ENCODE measurements at places on chromosomes 13 and 19. TPM values are rescaled to one million over a fixed set of nuclear protein-coding genes. Genes with fewer than 3 reads are reported as not detected.

GRCh38 chr13:41652735-41653361 is 195.5 kb downstream of the RGCC start:
- DNase-seq, result peak; percentile 37

- DNase-seq, result no peak
Observed at GRCh38 chr19:41226874-41227390, 7.9 kb downstream of the AXL start.

GRCh38 chr13:23087880-23088279 is 92.9 kb upstream of the SGCG start:
- no peak for DNase-seq

- no peak for DNase-seq
Observed at GRCh38 chr13:46575301-46575771, 22.4 kb downstream of the LRCH1 start.

DNA sequence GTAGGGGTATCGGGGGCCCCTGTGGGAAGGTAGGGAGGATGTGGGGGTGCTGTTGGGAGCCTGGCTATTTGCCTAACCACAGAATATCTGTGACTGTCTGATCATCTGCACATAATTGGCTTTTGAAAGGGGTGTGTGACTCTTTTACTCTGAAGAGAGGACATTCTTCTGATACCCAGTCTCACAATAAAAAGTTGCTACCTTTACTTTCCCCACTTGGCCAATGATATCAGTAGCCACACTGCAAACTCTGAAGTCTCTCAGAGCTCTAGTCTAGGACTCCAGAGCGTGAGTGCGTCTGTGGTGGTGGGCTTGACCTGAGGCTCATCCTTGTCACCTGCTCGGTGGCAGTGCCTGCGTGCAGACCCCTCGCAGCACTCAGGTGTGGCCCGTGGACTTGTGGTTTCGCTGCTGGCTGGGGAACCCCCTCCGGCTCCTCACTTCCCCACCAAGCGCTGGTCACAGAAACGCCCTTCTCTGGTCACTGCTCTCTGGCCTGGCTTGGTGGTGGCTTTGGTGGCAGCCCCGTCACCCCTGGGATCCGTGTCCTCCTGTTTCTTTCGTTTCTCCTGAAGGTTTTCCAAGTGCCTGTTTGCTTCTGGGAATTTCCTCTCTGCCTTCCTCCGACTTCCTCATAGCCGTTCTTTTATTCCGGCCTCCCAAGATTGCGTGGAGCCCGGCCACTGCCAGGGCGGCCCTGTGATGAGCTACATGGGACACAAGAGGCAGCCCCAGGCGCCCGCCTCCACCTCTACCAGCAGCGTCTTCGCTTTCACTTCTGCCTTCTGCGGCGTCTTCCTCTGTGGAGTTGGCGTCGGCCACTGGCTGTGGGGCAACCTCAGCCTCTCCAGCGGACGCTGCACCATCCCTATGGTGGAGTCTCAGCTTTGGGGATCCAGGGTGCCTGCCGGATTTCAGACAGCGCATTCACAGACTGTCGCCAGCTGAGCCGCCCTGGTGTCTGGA is 78.0 kb downstream of the ATP11A start:
- no peak for DNase-seq

- DNase-seq, result peak; percentile 91
Observed at GRCh38 chr13:99150575-99151361, 49.9 kb upstream of the UBAC2 start.

- no peak for DNase-seq
Observed at GRCh38 chr13:59261928-59262488, 901.7 kb downstream of the DIAPH3 start.

Gene GAPDHS
- not detected for total RNA-seq

Gene ZNF28
- 29.1 TPM for total RNA-seq

All from SJSA1 (cell line).